ENCODE measurements at places on chromosomes 4 and X. TPM values are rescaled to one million over a fixed set of nuclear protein-coding genes. Genes with fewer than 3 reads are reported as not detected.
A peak's percentile ranks its signal among the peaks of the same experiment; 100 is the strongest.

PAGE3 gene
- polyA plus RNA-seq = not detected

DNA sequence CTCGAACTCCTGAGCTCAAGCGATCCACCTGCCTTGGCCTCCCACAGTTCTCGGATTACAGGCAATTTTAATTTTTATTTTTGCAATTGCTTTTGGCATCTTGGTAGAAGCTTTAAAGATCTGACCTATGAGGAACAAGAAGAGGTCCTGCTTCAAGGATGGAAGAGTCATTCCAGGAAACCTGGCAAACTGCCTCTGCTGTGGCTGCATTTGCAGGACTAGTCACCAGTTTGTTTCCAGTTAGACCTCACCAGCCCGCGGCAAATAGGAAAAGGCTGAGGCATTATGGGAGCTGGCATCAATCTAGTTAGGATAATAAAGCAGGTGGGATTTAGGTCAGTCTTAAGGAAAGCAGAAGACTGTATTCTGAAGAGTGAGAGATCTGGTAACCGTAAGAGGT lies 51.9 kb upstream of the LAS1L start:
- no peak for DNase-seq

KIAA1210 gene
- not detected for polyA plus RNA-seq

DNA sequence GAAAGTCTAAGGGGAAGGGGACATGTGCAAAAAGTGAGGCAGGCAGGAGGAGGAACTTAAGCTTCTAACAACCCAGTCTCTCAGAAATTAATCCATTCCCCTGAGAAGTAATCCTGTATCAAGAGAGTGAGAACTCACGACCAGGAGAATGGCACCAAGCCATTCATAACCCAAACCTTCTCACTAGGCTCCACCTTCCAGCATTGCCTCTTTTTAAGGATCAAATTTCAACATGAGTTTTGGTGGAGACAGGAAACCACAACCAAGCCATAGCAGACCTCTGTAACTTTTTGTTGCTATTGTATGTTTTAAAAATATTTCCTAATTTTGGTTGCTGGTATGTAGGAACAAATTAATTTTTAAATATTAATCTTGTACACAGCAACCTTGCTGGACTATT lies 32.8 kb downstream of the PASD1 start:
- DNase-seq = peak; percentile 2

HEPH gene
- polyA plus RNA-seq = 9.7 TPM

GRCh38 chrX:55767100-55767499 lies 49.6 kb downstream of the RRAGB start:
- DNase-seq = no peak

DNA sequence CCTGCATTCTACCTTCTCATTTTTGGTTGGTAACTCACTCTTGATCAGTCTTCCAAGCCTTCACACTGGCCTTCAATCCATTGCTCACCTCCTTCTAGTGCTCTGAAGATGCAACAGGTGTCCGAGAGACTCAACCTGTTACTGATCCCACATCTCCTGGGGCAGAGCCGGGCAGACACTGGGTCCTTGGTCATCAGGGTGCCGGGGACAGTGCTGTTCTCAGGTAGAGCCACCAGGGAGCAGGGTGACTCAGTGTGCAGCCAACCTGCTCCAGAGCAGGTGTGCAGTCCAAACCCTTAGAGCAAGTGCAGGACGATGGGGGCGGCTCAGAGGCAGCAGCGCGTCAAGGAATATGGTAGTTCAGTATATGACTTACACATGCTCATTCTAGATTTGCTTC lies 188.4 kb downstream of the DHX15 start:
- DNase-seq = peak; percentile 56

GRCh38 chr4:9880406-9881197 lies 99.2 kb downstream of the DRD5 start:
- no peak for DNase-seq

- DNase-seq = peak; percentile 68
These were observed 34.1 kb upstream of the HHIP start for GRCh38 chr4:144611850-144612249.

DNA sequence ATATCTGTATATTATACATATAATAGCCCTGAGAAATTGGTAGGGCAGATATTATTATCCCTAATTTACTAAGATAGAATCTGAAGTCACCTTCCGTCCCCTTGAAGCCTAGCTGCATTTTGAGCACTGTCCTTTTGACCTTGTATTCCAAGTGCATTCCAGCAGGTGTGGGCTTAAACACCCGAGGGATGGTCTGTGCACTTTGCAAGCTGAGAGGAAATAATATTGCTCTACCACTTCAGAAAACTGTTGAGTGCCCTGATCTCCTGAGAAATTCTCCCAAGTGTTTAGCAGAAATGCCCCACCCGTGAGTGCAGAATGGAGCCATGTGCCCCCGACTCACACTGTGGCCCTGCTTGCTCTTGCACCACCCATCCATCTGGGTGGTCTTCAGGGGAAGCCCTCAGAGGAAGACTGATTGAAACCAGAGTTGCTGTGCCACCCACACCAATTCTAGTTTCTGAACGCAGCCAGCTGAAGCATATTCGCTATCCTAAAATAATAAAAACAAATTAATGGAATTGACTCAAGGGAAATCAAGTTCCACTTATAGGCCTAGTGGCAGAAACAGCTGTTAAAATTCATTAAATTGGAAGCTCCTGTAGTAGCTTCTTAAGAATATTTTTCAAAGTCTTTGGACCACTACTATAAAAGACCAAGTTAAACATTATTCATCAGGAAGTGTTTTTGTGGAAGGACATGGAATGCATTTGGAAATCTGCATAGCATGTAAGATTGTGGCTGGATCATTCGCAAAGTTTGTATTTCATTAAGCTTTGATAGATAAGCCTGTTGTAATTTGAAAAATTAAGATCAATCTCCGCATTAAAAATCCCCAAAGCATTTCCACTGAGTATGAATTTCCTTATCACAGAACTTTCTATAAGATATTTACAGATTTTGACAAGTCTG lies 41.3 kb upstream of the PRKG2 start:
- DNase-seq = no peak

MAP3K15 gene
- polyA plus RNA-seq = 0.45 TPM

TCEANC gene
- polyA plus RNA-seq = 1.2 TPM

GRCh38 chr4:75660491-75660890 lies 12.7 kb downstream of the G3BP2 start:
- no peak for DNase-seq

DNA sequence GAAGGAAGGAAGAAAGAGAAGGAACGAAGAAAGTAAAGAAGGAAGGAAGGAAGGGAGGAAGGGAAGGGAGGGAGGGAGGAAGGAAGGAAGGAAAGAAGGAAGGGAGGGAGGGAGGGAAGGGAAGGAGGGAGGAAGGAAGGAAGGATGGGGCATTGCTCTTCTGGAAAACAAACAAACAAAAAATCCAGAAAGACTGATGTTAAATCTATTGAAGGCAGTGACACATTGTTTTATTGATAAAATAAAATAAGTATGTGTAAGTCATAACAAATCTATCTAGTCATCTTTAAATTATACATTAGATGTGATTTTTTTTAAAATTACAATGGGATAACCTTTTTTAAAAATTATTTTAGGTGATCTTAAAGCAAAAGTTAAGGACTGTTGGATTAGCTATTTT lies 1245.5 kb downstream of the STIM2 start:
- no peak for DNase-seq

CORIN gene
- not detected for polyA plus RNA-seq

DNA sequence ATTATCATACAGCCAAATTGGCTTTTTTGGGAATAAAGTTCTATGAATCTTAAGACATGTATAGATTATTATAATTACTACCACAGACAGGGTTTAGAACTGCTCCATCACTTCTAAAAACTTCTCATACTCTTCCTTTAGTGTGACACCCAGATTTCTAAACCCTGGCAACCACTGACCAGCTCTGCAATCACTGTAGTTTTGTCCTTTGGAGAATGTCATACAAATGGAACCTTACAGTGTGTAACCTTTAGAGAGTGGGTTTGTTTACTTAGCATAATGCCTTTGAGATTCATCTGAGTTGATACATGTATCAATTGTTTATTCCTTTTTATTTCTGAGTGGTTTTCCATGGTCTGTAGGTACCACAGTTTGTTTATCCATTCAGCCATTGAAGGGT lies 95.0 kb downstream of the TMEM164 start:
- no peak for DNase-seq

- DNase-seq = no peak
These were observed 14.3 kb downstream of the SPCS3 start for GRCh38 chr4:176334066-176334465.

NXF2 gene
- polyA plus RNA-seq = 0.40 TPM

PLAC8 gene
- polyA plus RNA-seq = 1.2 TPM

- DNase-seq = no peak
These were observed 169.5 kb downstream of the KCTD8 start for GRCh38 chr4:44279066-44279465.

IL2 gene
- polyA plus RNA-seq = not detected

- no peak for DNase-seq
These were observed 833.5 kb upstream of the IGFBP7 start for GRCh38 chr4:57943682-57944081.

PPP2R2C gene
- 0.77 TPM for polyA plus RNA-seq

GRCh38 chr4:22434895-22435294 lies 81.0 kb downstream of the ADGRA3 start:
- DNase-seq = peak; percentile 83

DNA sequence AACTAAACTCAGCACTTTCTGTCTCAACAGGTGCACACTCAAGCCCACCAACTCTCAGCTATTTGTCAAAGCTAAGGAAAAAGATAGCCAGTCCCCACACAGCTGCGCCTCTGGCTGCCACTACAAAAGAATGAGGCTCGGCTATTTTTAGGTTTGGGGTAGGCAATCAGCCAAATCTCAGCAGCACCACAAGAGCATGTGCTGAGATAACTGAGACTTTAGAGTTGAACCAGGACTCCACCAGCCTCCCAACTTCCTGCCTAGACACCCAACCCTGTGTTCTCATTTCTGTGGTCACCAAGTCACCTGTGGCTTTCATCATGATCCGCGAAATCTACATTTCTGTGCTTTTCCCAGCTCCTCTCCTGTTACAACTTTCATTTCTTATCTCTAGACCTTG lies 28.0 kb downstream of the DMD start:
- peak; percentile 28 for DNase-seq

CMC4 gene
- 14.7 TPM for polyA plus RNA-seq

DNA sequence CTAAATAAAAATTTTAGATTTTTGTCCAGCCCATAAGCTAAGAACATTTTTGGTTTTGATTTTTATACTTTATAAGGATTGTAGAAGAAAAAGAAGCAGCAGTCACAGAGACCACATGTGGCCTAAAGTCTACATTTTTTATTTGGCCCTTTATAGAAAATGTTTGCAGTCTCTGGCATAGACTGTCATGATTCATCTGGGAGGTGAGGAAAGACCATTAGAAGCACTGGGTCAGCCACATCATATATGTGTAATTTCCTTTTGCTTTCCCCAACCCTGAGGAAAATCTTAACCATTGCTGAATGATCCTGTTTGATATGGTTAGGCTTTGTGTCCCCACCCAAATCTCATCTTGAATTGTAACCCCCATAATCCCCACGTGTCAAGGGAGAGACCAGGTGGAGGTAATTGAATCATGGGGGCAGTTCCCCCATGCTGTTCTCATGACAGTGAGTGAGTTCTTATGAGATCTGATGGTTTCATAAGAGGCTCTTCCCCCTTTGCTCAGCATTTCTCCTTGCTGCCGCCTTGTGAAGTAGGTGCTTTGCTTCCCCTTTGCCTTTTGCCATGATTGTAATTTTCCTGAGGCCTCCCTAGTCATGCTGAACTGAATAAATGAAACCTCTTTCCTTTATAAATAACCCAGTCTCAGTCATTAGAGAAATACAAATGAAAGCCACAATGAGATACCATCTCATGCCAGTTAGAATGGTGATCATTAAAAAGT lies 12.1 kb upstream of the COPS4 start:
- no peak for DNase-seq

SLC10A4 gene
- polyA plus RNA-seq = 2.1 TPM

DNA sequence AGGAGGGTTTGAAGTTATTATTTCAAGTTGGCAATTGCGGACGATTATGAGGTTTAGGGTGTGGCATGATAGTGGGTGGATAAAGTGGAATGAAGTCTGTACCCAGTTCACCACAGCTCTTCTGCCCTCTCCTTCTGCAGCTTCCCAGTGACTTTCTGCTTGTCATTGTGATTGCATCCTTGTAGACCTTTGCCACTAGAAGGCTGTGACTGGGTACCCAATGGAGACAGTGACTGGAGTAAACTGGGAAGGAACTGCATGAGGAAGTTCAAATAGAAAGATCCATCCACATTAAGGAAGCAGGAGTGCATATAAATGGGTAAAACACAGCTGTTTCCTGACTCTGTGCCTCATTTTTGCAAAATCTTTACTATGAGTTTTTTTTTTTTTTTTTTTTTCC lies 53.5 kb upstream of the SPANXN3 start:
- DNase-seq = no peak

GRCh38 chrX:153770601-153771414 lies 6.8 kb downstream of the PLXNB3 start:
- no peak for DNase-seq

DNA sequence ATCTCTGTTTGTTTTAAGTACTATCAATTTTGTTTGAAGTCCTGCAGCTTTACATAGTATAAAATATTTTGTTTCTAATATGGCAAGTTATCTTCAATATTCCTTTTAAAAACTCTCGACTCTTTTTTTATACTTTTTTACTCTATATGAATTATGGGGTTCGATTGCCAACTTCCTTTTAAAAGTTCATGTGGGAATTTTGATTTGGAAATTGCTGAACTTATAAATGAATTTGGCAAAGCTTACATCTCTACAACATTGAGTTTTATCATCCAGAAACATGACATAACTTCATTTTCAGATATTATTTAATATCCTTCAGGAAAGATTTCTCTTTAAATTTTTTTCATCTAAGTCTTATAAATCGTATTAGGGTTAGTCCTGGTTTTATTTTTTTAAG lies 60.8 kb downstream of the ASB9 start:
- no peak for DNase-seq

DNA sequence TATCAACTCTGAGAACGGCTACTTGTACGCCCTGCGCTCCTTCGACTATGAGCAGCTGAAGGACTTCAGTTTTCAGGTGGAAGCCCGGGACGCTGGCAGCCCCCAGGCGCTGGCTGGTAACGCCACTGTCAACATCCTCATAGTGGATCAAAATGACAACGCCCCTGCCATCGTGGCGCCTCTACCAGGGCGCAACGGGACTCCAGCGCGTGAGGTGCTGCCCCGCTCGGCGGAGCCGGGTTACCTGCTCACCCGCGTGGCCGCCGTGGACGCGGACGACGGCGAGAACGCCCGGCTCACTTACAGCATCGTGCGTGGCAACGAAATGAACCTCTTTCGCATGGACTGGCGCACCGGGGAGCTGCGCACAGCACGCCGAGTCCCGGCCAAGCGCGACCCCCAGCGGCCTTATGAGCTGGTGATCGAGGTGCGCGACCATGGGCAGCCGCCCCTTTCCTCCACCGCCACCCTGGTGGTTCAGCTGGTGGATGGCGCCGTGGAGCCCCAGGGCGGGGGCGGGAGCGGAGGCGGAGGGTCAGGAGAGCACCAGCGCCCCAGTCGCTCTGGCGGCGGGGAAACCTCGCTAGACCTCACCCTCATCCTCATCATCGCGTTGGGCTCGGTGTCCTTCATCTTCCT lies 2.7 kb downstream of the PCDH10 start:
- peak; percentile 75 for DNase-seq

GRCh38 chrX:106742805-106743204 lies 16.3 kb downstream of the RNF128 start:
- DNase-seq = no peak
